Tibial nerve (tissue), 4 donors: ENCODE measurements at places on chromosomes 1 and 21. TPM values are rescaled to one million over a fixed set of nuclear protein-coding genes. Genes with fewer than 3 reads are reported as not detected.

EDARADD gene
- total RNA-seq = 0.66 TPM

RHD gene
- total RNA-seq = not detected

GRCh38 chr21:31556662-31557061 lies 102.8 kb upstream of the SOD1 start:
- DNase-seq = no peak
- H3K4me3 ChIP-seq = no peak overlapping the region
- no peak overlapping the region for H3K27ac ChIP-seq

GRCh38 chr21:34612557-34612956 lies 2.4 kb downstream of the RCAN1 start:
- no peak for DNase-seq
- H3K4me1 ChIP-seq = peaks cover 18% of the 10 kb centered on the region
- H3K4me3 ChIP-seq = no peak overlapping the region
- H3K36me3 ChIP-seq = no peaks in the 10 kb centered on the region
- no peak overlapping the region for H3K27ac ChIP-seq
- H3K27me3 ChIP-seq = no peaks in the 10 kb centered on the region

DNA sequence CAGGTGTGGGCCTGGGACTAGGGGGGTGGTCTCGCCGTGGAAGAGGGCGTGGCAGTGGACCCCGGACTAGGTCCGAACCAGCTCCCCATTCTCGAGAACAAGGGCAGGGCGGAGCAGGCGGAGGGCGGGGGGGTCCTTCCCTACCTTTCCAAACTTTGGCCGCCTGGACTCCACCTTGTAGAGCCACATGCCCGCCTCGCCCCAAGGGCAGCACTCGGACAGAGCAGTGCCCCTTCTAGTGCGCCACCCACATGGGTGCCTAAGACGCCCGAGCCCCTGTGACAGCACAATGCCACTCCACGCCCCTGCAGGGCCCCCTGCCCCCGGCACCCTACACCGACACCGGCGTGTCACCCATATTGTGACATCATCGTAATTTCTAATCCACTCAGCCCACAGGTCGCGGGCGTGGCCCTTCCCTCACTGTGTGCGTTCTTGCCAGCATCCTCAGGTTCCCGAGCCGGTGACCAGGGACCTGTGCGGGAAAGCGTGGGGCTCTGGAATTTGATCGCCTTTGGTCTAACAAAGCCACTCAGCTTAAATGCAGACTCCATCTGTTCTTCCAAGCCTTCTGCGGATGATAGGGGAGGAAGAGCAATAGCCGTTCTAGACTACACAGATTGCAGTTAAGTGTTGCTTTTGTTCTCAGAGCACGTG lies 553 bp upstream of the STMN1 start:
- peak; percentile 22 for DNase-seq
- H3K4me1 ChIP-seq = no peaks in the 10 kb centered on the region
- no peaks in the 10 kb centered on the region for H3K27me3 ChIP-seq
- H3K27ac ChIP-seq = peak overlapping the region; percentile 97
- H3K36me3 ChIP-seq = peaks cover 11% of the 10 kb centered on the region

- H3K27ac ChIP-seq = no peak overlapping the region
- no peaks in the 10 kb centered on the region for H3K4me1 ChIP-seq
- H3K27me3 ChIP-seq = no peaks in the 10 kb centered on the region
- DNase-seq = no peak
Observed at GRCh38 chr1:4022715-4023114, 122.6 kb upstream of the C1orf174 start.

GRCh38 chr1:940107-941014 lies 16.6 kb downstream of the SAMD11 start:
- H3K4me1 ChIP-seq = peaks cover 68% of the 10 kb centered on the region
- H3K27ac ChIP-seq = peak overlapping the region; percentile 41
- DNase-seq = no peak
- H3K27me3 ChIP-seq = no peaks in the 10 kb centered on the region
- peak overlapping the region; percentile 46 for H3K4me3 ChIP-seq
